Body of pancreas (tissue), 4 donors: ENCODE measurements at places on chromosomes 3 and 15. TPM values are rescaled to one million over a fixed set of nuclear protein-coding genes. Genes with fewer than 3 reads are reported as not detected.

Gene AGTR1
- total RNA-seq = 11.2 TPM

Gene LCTL
- total RNA-seq = not detected

Gene TMIE
- total RNA-seq = not detected

Gene FEZF2
- total RNA-seq = not detected

Gene GHSR
- not detected for total RNA-seq

Gene WDR93
- total RNA-seq = not detected

Gene TRH
- not detected for total RNA-seq

Gene MCTP2
- 28.5 TPM for total RNA-seq

Gene CACNA2D3
- not detected for total RNA-seq

Gene MME
- 11.2 TPM for total RNA-seq

Gene SECISBP2L
- 32.0 TPM for total RNA-seq

Gene FRMD4B
- 7.3 TPM for total RNA-seq

Gene IL16
- 2.9 TPM for total RNA-seq

Gene CTXN2
- not detected for total RNA-seq

Gene ALDH1A3
- total RNA-seq = 19.5 TPM
